ENCODE measurements at places on chromosomes 4 and X. TPM values are rescaled to one million over a fixed set of nuclear protein-coding genes. Genes with fewer than 3 reads are reported as not detected.

DNA sequence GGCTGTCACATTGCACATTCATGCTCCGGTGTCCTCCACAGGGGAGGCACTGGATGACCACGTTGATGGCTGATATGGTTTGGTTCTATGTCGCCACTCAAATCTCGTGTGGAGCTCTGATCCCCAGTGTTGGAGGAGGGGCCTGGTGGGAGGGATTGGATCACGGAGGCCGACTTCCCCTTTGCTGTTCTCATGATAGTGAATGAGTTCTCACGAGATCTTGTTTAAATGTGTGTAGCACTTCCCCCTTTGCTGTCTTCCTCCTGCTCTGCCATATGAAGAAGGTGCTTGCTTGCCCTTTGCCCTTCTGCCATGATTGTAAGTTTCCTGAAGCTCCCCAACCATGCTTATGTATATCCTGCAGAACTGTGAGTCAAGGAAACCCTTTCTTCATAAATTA, 22.3 kb upstream of the NAT8L start:
- DNase-seq = no peak

Gene FAM47E
- polyA plus RNA-seq = 0.23 TPM

- DNase-seq = no peak
Observed at GRCh38 chr4:1819284-1819683, 26.2 kb downstream of the FGFR3 start.

Gene MAGED4
- 13.1 TPM for polyA plus RNA-seq

DNA sequence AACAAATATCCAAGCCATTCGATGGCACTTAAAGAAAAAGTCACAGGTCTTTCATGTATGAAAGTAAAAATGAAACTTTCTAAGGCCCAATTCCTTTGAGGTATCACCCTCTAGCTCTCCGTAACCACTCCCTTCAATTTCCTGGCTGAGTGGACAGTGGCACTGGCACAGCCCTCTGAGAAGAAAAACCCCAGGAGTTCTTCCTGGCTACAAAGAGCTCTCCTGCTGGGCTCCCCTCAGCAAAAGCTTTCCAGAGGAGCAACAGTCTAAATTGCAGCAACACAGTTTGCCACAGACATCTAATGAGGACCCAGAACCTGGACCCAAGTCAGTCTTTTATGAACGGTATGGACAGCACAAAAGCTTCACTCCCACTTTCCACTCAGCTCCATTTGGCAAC, 71.8 kb downstream of the FUNDC1 start:
- no peak for DNase-seq

Gene OTUD5
- 48.9 TPM for polyA plus RNA-seq

DNA sequence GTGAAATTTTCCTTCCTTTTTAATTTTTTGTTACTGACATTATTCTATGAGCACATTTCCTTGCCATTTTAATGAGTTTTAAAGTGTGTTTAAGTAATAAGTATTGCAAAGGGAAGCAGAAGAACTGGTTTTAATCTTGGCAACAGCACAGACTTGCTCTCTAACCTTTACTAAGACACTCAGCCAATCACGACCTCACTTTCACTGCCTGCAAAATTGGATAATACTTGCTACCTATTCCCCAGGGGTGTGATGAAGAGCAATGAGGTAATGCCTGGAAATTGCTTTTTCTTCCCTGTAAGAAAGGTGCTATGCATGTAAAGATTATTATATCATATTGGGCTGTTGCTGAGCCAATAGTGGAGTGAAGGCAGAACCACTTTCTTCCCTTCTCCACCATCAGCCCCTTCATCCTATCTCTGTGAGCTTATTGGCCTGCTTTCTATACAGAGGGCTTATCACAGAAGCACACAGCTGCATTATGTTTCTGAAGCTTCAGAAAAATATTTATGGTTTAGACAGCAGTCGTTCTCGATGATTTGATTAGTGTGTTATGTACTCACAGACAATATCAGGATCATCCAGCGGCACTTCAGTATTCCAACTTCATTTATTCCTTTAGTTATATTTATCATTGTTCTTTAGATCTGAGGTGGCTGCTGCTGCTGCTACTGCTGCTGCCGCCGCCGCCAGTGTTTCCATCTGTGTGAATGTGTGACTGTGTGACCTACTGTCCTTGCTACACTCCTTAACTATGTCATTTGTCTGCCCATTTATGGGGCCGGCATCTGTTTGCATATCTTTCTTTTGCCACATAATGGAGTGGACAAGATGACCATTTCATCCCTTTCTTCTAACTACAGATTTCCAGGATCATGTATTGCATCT, 255.1 kb downstream of the C4orf33 start:
- no peak for DNase-seq

GRCh38 chr4:9964879-9965278, 56.4 kb downstream of the SLC2A9 start:
- DNase-seq = no peak

DNA sequence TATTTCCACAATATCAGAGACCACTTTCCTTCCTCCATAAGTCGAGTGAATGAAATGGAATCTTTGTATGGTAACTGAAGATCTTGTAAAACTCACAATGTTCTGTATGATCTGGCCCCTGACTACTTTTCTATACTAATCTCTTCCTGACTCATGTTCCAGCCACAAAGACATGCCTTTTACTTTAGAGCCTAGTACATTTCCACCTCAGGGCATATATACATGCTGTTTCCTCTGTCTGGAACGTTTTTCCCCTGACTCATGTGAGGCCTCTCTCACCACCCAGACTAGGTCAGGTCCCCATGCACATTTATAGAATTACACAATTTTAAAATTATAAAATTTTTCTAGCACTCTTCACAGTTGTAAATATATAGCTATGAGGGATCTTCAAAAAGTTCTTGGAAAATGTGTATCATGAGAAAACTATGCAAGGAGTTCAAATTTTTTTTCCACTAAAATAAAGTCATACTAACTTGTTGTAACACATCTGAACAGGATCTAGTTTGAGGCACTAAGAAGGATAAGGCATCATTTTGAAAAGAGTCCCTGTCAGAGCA, 208.8 kb downstream of the SH2D1A start:
- peak; percentile 3 for DNase-seq

DNA sequence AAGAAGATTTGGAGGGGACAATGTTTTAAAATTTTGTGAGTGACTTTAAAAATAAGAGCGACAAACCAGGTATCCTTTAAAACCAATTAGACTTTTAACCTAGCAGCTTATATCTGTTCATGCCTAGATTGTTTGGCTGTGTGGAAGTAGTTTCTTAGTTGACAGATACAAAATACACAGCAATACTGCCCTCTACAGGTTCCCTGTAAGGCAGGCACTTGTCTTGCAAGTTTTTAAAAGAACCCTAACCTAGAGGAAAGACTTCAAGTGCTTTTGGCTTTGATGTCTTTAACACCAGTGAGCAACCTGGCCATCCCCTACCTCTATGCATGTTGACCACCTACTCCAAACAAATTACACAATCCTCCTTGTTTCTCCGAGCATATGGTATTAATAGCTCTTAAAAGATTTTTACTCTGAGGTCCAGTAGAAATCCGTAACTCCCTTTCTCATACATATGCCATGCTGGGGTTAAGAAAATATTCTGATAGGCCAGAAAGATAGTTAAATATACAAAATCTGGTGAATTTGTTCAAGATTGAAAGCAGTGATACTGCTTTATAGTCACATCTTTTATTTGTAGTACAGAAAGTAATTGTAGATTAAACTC, 273.0 kb downstream of the ARHGAP24 start:
- no peak for DNase-seq

Gene SHROOM4
- 0.59 TPM for polyA plus RNA-seq

DNA sequence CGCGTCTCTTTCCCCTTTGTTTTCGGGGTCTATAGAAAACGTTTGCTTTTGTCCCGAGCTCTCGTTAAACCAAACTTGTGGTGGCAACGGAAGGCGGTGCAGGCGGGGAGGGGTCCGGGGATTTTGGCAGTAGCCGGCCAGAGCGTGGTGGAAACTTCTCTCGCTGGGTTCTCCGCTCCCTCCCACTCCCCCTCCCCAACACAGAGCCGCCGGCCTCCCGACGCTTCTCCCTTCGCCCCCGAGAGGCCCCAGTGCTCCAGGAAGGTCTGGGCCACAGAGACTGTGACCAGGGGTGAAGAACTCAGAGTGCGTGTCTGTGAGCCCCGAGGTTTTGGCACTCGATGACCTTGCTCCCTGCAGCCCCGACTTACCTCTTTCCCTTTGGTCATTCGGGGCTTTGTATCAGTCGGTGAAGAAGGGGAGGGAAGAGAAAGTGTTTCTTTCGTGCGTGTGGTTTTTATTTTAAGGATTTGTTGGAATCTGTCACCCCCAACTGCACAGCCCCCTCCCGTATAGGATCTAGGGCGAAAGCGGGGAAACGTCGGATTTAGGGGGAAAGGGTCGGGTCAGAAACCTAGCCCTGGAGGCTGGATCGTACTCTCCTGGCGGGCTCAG, 9.0 kb upstream of the BCOR start:
- no peak for DNase-seq

All from BJ (cell line).